ENCODE measurements at places on chromosomes 7 and 10.

DNA sequence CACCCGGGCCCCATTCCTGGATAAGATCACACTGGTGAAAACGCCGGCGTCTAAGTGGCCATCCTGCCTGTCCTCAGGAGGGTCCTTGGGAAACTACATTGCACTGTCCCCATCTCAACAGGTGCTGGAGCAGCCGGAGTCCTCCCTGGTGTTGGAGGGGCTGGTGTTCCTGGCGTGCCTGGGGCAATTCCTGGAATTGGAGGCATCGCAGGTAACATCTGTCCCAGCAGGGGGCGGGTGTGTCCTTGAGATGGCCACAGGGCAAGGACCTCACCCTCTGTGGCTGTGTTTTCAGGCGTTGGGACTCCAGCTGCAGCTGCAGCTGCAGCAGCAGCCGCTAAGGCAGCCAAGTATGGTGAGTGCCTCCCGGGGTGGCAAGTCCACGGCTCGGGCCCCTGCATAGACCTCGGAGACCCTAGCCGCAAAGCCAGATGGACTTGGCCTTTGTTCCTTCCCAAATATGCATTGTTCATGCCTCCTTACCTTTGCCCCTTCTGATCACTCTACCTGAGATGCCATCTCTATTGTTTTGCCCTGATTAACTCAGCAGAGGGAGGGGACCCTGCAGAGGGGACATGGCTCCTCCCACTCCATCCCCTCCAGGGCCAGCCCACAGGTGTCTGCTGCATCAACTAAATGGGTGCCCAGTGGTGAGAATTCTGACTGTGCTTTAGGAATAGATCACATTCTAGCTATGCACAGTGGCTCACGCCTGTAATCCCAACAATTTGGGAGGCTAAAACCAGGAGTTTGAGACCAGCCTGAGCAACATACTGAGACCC is 23.8 kb downstream of the ELN start:
- DNase-seq: no peak

DNA sequence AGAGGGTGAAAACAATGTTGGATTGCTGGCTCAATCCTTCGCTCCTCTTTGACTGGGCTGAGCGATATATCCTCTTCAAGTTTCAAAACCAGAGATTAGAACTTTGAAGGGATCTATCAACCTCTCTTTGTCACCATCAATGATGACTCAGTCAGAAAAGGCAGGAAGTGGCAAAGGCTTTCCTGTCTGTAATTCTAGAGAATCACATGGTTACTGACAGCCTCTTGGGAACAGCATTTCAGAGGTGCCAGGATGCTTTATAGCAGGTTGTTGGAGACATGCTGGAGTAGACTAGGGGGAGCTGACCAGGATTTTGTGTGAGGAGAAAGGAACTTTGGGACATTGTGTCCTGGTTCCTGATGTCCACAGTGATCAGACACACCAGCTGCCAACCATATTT is 81.3 kb downstream of the PRKCQ start:
- peak; percentile 27 for DNase-seq

- DNase-seq: no peak
Observed at GRCh38 chr7:127807829-127808228, 155.8 kb downstream of the SND1 start.

DNA sequence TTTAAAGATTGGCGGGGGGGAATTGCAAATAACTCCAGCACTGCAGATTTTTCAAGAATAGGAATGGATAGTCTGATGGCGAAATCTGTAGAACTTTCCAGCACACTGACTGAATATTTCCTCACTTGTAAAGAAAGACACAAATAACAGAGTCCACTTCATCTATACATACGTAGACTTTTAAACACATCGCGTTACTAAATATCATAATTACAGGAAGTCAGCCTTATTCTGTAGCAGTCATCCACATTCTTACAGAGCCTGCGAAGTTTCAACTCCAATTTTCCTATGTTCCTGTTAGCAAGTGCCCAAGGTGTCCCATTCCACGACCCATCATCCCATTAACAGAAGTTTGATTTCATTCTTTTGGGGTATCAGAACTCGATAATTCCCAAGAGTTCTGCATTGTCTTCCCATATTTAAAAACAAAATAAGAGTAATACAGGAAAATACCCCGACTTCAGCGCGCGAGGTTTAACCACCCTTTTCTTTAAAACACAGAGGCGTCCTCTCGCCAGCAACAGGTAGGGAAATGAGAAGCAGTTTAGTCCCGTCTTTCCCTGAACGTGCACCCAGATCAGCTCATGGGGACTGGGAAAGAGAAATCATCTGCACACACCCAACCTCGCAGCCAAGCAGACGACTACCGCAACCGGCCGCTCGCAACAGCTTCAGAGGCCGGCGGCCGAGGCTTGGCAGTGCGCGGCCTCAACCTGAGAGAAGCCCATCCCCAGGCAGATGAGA is 880 bp downstream of the HERC4 start:
- DNase-seq: no peak

GRCh38 chr7:127751062-127751461 is 99.1 kb downstream of the SND1 start:
- no peak for DNase-seq

DNA sequence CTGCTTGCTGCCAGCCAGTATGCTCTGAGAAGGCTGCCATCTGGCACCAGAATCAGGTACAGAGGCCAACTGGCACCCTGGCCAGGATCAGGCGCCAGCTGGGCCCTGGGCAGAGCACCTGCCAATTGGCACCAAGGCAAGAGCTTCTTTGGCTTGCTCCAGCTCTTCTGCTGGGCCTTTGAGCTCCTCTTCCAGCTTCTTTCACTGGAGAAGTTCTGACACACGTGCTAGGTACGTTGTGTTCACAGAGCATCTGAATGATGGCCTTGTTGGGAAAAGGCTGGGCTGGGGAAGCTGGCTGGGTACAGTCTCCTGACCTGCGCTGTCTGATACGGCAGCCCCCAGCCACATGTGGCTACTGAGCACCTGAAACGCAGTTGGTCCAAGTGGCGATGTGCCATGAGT is 31.7 kb upstream of the OPALIN start:
- DNase-seq: no peak

DNA sequence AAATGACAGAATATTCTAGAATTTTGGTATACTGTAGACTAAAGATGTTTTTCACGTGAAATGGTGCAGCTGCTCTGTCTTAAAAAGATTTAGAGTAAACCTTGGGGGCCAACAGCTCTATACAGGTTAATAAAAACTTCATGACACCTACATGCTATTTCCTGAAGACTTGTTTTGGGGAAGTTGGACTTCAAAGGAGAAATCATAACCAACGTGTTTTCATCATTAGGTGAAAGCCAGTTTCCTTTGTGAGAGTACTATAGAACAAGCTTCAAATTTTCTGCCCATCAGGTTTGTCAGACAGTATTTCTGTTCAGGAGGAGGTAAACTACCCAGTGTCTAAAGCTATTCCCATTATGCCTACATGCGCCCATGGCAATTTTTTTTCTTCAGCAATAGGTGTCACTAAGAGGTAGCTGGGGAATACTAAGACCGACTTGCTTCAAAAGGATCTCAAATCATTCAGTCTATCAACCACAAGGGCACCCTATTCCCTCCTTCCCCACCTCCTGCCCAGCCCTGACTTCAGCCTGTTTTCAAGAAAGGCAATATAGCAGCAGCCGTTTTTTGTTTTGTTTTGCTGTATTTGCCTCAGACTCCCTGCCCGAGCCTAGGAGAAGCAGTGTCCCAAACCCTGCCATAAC is 237.3 kb upstream of the SP8 start:
- DNase-seq: no peak

- DNase-seq: no peak
Observed at GRCh38 chr10:38007551-38007950, 2.9 kb upstream of the ZNF33A start.

DNA sequence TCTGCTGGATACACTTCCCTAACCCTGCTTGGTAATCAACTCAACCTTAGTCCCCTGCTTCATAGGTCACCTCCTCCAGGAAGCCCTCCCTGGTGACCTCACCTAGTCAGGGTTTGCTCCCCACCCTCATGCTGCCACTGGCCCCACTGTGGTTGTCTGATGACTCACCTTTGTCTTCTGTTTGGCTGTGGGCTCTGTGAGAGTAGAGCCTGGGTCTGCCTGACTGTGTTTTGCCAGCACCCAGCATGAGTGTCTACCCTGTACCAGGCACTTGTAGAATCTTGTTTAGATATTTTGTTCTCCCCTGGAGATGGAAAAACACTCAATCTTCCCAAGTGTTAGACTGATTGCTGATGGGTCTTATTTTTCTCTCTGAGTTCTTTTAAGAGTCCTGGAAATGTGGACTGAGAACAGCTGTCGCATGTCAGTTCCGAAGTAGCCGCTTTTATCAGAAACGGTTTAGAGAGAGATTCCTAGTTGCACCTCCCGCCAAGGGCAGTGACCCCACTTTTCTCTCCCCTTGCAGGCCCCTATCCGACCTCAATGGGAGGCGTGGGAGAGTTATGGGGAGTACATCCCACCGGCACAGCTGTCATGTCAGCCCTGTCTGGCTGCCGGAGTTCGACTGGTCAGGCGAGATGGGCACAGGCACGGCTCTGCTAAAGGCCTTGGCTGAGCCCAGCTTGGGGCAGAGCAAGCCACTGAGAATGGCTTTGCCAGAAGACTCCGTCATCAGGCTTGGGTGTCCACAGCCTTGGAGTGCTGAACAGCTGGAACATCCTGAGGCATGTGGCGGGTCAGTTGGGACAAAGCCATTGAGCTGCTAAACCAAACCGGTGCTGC is 134.3 kb downstream of the GRK5 start:
- peak; percentile 43 for DNase-seq

DNA sequence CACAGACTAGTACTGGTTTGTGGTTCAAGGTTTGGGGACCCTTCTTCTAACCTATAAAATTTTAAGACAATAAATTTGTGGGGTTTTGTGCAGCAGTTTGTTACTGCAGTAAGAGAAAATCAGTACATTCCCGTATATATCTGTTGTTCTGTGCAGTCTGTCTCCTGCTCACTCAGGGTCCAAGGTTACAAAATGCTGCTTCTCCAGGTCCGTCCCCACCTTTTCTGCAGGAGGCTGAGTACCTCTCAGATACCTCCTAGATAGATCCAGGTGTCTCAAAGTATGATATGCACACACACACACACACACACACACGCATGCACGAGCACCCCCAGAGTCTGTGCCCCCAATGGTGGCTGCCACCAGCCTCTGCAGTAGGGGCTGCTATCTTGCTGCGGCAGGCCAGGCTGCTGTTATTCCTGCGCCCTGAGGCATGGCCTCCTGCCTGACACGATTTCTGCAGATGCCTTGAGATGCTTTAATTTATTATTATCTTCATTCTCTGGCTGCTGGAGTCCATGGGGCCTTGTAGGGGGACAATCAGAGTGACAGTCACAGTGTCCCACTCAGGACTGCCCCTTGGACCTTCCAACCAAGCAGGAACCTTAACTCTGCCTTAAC is 25.2 kb upstream of the ASL start:
- DNase-seq: no peak

GRCh38 chr7:28298870-28299518 is 113.3 kb upstream of the CREB5 start:
- DNase-seq: no peak

DNA sequence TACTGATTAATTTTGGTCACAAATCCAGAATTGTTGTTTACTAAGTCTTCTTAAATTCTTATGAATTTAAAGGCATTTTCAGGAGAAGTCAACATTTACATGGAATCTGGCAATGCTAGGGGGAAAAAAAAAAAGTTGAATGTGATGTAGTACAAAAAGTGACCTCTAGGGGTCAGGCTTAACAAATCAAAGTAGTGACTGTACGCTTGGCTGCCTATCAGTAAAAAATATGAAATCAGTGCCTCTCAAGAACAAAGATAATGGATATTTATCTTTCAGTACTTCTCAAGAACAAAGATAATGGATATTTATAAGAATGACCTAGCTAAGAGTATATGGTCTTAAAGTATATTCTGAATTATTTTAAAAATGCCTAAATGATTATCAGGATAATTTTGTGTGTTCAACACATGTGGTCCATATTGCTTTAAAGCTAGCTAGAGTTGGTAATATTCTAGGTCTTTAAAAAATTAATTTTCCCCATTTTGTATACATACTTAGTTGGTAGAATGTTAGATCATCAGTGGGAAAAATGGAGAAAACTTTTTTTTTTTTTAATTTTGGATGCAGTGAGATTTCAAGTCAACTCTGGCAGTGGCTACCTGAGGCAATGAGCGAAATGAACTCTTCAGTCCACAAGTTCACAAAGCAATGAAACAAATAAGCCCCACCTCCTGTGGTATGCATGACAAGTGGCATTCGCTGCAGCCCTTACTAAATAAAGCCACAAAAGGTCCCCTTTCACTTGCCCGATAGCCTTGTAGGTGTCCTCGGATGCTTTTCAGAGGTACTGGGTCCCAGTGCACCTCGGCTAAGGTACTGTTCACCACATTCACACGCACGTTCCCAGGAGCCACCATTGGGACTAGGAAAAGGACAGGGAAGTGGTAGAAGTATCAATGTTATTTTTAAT is 51.2 kb upstream of the LAMB4 start:
- DNase-seq: no peak

- no peak for DNase-seq
Observed at GRCh38 chr7:50815138-50815537, 32.4 kb upstream of the GRB10 start.

DNA sequence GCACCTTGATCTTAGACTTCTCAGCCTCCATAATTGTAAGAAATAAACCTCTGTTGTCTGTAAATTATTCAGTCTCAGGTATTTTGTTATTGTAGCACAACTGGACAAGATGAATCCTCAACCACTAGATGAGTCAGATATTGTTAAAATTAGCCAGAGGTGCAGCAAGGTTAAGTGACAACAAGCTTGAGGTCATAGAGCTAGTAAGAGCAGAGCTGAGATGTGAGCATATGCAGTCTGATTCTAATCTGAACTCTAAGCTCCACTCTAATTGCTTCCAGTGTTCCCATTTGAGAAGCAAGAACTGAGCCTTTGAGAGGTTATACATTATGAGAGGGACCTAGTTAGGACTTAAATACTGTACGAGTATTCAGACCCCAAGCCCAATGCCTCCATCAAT is 93.1 kb downstream of the FZD1 start:
- DNase-seq: no peak

DNA sequence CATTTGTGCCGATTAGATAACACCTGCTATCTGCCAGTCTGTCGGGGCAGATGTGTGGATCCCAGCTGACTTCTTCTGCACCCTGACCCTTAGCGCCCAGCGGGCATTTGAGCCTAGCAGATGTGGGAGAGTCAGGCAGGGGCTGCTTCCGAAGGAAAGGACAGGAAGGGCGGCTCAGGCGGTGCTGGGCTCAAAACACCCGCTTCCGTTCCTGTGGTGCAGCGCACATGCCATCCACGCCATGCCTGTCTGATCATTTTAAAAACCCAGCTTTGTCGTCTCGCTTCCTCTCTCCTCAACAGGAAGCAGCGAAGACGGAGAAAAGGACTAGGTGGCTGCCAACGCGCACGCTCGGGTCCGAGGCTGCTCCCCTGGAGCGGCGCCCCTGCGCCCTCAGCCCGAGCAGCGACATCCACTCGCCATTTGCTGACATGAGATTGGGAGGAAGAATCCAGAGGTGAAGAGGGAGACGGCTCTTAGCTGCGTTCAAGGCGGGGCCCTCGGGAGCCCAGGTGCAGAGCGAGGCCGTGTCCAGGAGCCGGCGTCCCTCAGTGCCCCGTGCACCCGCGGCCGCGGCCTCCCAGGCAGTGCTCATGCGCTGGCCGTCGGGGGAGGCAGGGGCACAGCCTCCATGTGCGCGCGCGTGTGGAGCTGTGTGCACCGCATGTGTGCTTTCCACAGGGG is 5.9 kb upstream of the BHLHA15 start:
- DNase-seq: no peak

Data from stimulated activated CD8-positive, alpha-beta memory T cell treated with anti-CD3 and anti-CD28 coated beads, Interleukin-7, amount 100 ng/mL, for 4 hours (primary cell).